Right renal pelvis (tissue), 4 donors: ENCODE measurements at places on chromosomes 3 and 15.

DNA sequence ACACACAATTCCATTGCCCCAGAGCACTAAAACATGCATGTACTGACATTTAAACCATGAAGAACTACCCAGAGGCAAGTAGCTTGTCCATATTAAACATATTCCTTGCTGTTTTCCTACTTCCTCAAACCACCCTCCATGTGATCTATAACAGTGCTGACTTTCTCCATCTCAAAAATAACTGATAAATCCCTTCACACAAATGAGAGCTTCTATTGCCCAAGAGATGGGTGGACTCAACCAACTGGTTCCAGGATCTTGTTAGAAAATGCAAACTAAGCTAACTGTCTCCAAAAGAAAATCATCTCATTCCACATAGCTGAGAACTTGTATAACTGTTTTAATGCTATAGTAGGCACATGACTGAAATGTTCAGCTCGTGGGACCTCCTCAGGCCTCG is 29.6 kb downstream of the DCLK3 start:
- no peak for DNase-seq

DNA sequence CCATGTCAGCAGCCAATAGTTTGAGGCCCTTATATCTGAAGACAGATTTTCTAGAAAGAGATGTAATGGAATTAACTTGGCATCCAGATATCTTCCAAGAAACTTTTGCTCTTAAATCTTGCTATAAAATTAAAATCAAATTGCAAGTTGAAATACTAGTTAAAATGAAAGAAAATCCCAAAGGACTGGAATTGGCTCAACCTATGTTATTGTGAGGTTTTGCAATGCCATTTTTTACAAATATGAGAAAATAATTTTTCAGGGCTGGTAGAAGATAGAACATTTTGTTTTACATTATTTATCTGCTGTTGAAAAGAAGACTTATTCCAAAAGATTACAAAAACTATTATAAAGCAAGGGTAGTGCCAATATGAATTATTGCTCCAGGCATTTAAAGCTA is 92.2 kb upstream of the AGTR1 start:
- no peak for DNase-seq

DNA sequence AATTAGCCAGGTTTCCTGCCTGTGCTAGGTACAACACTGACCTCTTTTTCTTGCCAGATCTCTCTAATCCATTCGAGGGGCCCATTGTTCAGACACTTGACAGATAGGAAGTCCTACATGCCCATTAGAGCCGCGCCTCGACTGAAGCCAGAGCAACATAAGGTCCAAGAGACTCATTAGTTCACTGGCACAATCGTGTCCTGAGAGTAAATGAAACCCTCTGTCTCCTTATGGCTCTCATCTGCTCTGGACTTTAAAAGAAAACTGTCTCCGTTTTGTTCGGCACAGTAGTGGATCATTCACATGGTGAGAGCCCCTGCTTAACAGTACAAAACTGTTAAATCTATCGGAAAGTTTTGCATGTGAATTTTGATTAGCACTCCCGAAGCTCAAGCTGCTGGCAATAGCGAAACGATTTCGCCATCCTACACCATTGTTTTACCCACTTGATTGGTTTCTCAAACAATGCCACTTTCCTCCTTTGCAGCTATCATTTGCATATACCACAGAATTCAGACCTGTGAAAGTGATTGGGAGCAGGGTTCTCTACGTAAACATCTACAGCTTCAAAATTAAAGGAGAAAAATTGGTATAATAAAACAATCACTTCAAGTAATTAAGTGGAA is 19.0 kb upstream of the C15orf61 start:
- DNase-seq, result no peak

GRCh38 chr15:85785887-85786780 is 8.6 kb downstream of the KLHL25 start:
- no peak for DNase-seq

DNA sequence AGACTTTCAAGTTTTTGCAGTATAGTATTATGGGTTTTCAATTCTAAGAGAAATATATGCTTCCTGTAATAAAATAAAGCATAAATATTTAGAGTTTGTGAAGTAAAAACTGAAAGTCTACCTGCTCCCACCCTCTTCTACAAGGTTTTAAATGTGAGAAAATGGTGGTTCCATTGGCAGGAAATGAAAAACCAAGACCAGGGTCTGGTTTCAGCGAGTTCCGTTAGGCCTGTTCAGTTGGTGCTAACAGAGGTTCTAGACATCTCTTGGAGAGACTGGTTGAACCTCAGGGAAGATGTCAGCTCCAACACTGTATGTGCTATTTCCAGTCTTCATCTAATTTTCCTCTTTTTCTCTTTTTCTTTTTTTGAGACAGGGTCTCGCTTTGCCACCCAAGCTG is 11.8 kb upstream of the MYO1E start:
- DNase-seq, result no peak

DNA sequence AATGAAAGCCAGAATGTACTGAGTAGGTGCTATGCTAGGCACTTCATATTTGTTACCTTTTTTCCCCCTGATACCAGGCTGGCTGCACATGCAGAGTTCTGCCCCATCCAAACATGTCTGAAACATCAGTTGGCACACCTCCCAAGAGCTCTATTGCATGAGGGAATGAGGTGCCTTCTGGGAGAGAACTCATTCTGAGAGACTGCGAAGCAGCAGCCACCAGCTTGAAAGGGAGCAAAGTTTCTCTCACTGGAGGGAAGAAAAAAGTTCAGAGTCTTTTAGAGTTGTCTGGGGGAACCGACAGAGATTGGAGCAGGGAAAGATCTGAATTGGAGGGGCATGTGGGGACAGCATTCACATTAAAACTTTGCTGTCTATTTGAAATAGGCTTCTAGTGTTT is 84.1 kb downstream of the AGBL1 start:
- DNase-seq, result no peak

DNA sequence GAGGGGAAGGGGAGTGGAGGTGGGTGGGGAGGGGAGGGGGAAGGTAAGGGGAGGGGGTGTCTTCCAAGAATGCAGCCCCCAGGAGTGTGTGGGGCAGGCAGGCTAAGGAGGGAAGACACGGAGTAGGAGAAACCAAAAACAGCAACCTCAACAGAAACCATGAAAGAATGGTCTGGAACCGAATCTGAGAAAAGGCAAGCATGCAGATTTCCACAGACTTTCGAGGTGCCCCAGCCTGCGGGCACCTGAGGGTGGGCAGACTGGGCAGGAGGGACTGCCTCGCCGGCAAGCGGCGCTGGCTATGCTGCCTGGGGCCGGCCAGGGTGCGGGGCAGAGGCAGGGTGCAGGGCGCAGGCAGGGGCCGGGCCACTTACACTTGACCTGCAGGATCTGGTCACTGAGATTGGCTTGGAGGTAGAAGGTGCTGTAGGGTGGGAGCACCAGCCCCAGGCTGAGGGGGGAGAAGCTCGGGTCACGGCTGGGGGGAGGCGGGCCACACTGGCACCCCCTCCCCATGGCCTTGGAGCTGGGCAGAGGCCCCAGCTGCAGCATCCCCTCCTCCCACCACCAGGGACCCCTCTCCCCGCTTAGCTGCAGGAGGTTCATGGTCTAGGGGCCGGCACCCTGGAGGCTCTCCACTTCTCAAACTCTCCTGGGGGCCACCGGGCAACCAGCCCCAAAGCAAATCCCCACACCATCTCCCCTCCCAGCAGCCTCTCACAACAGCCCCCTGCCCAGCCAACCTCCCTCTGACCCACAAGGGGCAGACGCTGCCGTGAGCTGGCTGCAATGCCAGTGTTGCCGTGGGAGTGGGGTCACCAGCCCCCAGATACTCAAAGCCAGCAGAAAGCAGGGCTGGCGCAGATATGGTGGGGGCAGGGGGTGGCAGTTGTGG is 15.3 kb upstream of the TMEM115 start:
- DNase-seq, result no peak

DNA sequence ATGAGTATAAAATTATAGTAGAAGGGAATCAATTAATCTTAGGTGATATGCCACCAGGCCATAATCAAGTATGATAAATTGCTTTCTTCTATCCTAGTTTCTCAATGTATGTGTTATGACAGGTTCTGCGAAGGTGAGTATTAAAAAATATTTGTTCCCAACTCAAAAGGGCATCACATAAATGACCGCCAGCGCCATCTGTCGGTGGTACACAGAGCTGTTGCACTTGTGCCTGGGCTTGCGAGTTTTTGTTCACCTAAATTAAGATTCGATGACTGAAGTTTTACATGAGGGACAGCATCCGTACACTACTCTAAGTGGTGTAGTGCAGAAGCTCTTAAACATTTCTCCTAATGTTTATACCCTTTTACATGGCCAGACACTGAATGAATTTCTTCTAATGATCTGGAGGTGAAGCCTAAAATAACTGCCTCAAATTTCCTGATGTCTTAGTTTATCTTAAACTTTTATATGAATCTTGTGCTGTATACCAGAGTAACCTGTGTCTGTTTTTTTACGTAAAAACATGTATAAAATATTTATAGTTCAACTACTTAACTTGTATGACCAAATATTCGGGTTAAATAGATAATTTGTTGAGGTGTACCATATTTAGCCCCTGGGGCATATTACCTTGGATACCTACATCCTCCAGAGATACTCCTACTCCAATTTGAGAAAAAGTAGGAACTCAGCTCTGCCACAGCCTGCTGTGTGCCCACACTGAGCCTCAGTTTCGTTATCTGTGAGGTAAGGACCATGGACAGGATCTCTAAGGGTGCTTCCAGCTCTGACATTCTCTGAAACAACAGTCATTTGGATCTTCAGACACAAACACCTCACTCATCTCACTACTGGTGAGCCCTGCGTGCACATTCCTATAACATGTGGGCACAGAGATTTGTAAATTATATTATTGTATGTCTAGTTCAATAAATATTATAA is 365.6 kb downstream of the MAGI1 start:
- DNase-seq, result peak; percentile 20

GRCh38 chr3:29864809-29865208 is 583.9 kb downstream of the RBMS3 start:
- no peak for DNase-seq

GRCh38 chr15:101088788-101089578 is 162.9 kb downstream of the CHSY1 start:
- no peak for DNase-seq

DNA sequence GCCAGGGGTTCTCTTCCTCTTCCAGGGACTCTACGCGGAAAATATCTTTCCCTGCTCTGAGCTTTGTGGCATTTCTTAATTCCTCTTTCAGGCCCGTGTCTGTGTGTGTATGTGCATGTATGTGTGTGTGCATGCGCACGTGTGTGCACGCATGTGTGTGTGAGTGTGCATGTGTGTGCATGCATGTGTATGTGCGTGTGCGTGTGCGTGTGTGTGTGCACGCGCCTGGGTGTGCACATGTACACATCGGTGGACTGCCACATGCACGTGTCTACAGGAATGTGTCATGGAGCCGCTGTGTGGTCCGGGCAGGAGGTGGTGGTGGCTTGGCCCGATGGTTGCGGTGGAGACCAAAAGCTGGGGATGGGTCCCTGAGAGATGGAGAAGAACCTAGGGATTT is 133.0 kb downstream of the FBLN2 start:
- no peak for DNase-seq
